Activated naive CD4-positive, alpha-beta T cell treated with anti-CD3 and anti-CD28 coated beads, Interleukin-2, amount 50 U/mL, for 16 hours (primary cell): ENCODE measurements at places on chromosomes 3 and 15.
A peak's percentile ranks its signal among the peaks of the same experiment; 100 is the strongest.

- no peak for DNase-seq
These were observed 71.7 kb downstream of the ANKRD28 start for GRCh38 chr3:15726043-15726442.

- DNase-seq, result no peak
These were observed 276.7 kb downstream of the ADAMTSL3 start for GRCh38 chr15:83930392-83931212.

GRCh38 chr3:123442908-123443307 lies 6.0 kb downstream of the ADCY5 start:
- no peak for DNase-seq

- no peak for DNase-seq
These were observed 485.9 kb downstream of the SQOR start for GRCh38 chr15:46120713-46121112.

DNA sequence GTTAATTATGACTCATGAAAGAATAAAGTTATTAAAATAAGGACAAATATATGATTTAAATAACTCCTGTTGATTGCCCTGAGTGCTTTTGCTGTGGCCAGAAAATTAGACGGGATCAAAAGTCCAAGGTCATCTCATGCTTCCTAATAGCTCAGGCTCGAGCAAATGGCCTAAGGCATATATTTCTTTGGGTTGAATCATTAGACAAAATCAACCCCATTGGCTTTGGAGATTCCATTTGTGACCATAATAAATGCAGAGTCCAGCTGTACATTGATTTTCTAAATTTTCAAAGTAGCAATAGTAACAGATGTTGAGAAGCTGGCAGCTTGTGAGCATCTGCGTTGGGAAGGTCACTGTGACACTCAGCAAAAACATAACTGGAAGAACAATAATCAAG lies 464.5 kb upstream of the TGFBR2 start:
- DNase-seq, result no peak

DNA sequence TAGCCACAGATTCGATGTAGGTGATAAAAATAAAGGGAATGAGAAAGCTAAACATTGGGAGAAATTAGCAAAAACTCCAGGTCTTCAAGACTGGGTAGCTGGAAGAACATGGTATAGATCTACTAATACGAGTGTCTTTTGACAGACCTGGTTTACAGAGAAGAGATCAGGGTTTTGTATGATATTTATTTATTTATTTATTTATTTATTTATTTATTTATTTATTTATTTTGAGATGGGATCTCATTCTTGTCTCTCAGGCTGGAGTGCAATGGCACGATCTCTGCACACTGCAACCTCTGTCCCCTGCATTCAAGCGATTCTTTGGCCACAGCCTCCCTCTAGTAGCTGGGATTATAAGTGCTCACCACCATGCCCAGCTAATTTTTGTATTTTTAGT lies 448.4 kb downstream of the CNTN4 start:
- DNase-seq, result no peak

GRCh38 chr3:105328338-105328730 lies 38.4 kb upstream of the ALCAM start:
- DNase-seq, result no peak

GRCh38 chr3:6528951-6529350 lies 332.0 kb upstream of the GRM7 start:
- DNase-seq, result no peak

GRCh38 chr3:175916191-175916934 lies 1057.2 kb downstream of the NAALADL2 start:
- no peak for DNase-seq

- DNase-seq, result peak; percentile 21
These were observed 148.6 kb downstream of the CD47 start for GRCh38 chr3:107942244-107942643.

DNA sequence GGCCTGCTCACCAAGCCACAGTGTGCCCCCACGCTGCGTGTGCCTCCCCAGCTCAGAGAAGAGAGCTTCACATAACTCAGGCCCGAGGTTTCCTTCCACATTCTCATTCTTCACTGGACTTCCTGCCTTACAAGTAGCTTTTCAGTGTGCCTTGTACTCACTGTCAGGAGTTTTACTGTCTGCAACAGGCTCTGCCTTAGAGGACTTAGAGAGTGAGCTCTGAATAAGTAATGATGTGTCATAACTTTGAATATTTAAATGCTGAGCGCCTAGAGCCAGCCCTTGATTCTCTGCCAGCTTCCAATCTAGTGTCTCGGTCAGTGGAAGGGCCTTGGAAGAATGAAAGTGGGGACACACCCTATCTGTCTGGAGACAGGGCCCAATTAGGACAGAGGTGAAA lies 41.8 kb downstream of the ITGB5 start:
- no peak for DNase-seq

- DNase-seq, result no peak
These were observed 257.9 kb downstream of the UACA start for GRCh38 chr15:70505411-70505919.

GRCh38 chr3:194129581-194130133 lies 6.3 kb upstream of the HES1 start:
- DNase-seq, result no peak

- DNase-seq, result no peak
These were observed 3.2 kb downstream of the MAP2K1 start for GRCh38 chr15:66389859-66390381.

DNA sequence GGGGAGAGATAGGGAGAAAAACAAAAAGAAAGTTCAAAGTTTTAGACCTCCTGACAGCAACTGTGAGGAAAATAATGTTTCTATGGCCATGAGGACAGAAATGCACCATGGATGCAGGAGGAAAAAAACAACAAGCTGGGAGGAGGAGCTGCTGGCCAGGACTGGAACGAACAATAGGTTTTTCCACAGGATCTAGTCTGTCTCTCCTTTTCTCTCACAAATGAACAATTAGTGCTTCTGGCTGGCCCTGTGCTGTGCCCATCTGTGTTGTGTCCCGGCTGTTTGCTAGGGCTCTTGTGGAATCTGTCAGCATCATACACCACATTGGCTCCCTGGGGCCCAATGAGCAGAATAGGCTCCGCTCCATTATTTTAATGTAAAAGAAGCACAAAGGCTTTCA lies 15.2 kb downstream of the GK5 start:
- DNase-seq, result no peak

DNA sequence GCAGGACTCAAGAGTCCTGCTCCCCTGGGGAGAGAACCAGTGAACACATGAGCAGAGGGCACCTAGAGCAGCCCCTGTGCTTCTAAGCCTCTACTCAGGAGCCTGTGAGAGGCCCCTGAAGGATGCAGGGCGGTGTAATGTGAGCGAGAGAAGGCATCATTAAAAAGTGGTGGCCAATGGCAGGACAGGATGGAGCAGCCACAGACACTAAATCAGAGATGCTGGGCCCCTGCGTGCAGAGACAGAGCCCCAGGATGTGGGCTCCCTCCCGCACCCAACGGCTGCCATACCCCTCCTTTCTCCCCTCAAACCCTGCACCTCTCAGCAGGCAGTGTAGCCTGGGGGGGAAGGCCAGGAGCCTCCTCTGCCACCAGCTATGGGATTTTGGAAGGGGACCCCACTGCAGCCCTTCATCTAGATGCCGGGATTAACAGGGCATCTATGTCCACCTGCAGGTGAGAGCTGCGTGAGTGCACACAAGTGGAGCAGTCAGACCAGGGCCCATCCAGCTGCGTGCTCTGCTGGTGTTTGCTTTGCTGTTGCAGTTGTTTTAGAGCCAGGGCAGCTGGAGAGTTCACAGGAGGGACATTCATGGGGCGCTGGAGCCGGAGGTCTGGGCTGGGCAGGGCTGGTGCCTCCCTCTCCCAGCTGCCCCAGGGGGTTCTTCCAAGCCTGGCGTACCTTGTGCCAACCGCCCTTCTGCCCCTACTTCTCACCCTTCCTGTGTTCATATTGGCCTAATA lies 5.1 kb upstream of the IQSEC1 start:
- DNase-seq, result no peak

- DNase-seq, result no peak
These were observed 71.3 kb downstream of the FBN1 start for GRCh38 chr15:48574187-48574586.

DNA sequence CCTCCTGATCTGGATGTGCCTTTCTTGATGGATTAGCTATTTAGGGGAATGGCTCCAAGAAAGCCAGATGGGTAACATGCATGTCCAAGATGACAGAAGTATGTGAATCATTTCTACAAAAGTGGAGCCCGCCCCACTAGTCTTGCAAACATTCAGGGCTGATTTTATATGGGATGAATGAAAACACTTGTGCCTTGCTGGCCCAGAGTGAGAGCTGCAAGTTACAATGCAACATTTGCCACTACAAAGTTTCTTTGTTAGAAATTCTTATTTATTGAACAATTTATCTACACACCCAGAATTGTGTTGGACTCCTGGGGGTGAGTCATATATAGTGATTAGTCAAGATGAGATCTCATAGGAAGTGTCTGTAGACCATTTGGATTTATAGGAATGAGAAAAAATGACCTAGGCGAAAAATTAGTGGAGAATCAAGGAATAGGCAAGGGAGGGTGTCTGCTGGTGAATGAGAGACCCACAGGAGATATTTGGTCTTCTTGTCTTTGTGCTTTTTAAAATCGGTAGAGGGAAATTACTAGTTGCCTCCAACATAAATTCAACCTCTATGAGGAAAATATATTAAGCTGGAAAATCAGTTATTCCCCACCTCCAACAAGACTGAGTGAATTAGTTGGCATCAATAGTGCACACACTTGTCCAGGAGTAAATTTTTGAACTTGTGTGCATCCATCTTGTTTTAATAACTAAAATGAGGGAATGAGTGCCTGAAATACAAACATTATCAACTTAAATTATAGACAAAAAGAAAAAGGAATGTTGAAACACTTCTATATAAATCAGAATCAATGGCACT lies 53.5 kb upstream of the DCBLD2 start:
- DNase-seq, result no peak

DNA sequence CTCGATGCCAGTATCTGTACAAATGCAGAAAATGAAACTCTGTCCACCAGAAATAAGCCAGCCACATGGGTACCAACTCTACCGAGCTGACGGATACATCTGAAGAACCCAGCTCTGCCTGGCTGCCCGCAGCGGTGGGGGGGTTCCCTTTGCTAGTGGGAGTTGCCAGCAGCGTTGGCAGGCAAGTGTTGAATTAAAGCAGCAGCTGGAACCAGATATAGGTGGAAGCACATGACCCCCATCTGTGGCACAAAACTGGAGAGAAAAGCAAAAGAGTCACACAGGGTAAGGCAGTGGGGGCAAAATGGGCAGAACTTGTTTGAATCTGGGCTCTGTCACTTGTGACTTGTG lies 17.9 kb downstream of the CRYGS start:
- DNase-seq, result no peak

DNA sequence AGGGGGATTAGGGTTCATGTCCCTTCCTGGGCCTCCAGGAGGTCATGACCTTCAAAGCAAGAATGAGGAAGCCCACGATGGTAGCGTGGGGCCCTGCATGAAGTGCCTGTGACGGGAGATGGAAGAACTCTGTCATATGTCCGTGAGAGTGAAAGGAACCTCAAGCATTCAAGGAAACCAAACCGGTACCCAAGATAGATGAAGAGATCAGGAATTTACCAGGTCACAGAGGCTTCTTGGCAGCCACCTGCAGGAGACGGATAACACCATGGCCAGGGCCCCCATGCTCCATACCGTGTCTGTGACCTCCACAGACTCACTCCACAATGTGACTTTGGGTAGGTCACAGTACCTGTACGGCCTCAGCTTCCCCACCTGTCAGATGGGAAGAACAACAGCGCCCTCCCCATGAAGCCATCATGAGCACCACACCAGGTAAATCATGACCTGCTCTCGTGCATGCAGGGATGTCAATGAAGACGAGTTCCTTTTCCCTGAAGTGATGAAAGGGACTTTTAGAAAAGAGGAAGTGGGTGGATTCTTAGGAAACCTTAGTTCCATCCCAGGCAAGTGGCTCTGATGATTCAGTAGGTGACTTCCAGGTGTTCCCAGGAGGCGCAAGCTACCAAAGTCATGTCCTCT lies 23.3 kb upstream of the CYP11A1 start:
- no peak for DNase-seq

DNA sequence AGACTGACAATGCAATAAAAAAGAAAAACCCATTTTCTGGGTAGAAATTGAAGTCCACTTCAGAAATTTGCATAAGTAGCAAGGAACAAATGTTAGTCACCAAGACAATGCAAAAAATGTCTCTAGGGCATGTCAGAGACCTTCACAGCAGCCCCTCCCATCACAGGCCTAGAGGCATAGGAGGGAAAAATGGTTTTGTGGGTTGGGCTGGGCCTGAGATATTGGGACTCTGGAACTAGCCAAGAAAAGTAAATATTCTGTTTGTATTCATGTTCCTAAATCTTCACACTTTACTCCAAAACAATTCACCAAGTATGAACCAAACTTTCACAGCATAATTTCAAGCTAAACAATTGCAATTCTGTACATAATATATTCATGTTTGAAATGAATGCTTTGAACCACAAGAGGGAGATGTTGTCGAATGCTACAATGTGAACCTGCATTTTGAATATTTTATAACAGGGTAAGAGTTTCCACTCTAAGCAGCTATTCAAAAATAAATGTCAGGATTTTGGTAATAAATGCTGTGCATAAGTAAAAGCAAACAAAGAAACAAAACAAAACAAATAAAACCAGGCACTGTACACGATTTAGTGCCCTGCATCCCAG lies 429.2 kb downstream of the OTOL1 start:
- no peak for DNase-seq

DNA sequence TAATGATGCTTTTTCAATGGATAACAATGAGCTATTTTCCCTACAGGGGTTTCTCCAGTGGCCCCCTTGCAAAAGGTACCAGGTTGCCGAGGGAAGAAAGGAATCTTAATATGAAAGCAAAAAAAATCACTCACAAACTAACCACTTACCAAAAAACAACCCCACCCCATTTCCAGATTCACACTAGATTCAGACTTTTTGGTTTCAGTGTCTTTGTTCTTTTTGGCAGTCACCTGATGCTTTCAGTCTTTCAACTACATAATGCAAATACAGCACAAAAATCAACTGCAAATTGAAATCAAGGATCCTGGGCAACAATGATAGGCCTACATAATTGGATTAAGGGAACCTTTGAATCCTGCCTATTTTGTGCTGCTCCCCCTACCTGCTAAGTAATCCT lies 71.1 kb upstream of the RAP2B start:
- no peak for DNase-seq

- no peak for DNase-seq
These were observed 188.7 kb upstream of the EIF1B start for GRCh38 chr3:40120806-40121205.

DNA sequence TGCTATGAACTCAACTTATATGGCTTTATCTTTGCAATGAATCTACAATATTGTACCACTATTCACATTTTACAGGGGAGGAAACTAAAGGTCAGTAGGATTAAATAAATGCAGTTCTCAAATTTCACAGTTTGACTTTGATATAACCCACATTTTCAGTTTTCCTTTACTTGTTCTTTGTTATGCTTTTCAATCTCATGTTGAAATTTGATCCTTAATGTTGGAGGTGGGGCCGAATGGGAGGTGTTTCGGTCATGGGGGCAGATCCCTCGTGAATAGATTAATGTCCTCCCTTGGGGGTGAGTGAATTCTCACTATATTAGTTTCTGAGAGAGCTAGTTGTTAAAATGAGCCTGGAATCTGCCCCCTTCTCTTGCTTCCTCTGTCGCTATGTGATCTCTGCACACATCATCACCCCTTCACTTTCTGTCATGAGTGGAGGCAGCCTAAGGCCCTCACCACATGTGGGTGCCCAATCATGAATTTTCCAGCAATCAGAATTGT lies 44.7 kb downstream of the CD200 start:
- no peak for DNase-seq
